Mucosa of gallbladder (tissue), 1 donor: ENCODE measurements at places on chromosomes 1 and 21. TPM values are rescaled to one million over a fixed set of nuclear protein-coding genes. Genes with fewer than 3 reads are reported as not detected.

- DNase-seq: no peak
Observed at GRCh38 chr1:76871355-76871974, 4.2 kb downstream of the ST6GALNAC5 start.

GRCh38 chr1:242651817-242652216, 127.3 kb upstream of the PLD5 start:
- DNase-seq: no peak

Gene VAV3
- 2.4 TPM for total RNA-seq

Gene MNDA
- total RNA-seq: 3.8 TPM

DNA sequence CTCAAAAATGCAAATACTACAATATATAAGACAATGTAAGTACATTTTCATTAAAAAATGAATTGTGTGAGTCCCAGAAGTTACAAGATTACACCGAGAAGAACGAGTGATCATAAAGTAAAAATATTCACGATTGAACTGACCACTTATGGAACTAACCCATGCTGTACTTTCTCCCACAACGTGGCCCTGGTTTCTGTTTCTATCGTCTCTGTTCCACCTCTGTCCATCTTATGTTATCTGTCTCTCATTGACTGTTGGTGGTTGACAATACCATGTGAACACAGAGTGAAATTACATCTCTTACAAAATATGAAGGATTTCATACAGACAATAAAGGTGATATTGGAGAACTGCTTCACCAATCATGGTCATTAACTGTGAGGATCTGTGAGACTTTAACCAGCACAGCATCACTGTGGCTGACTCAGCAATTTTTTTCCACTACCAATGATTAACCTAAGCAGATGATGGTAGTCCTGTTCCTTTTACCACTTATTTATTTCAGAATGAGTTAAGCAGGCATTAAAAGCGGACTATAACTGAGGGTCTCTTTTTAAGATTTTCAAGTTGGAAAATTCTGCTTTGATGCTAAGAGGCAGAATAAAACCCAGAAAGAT, 165.1 kb downstream of the TGFB2 start:
- no peak for DNase-seq

Gene EXO1
- total RNA-seq: 1.8 TPM
